HCEC 1CT (cell line): ENCODE measurements at places on chromosomes 11 and 22.

DNA sequence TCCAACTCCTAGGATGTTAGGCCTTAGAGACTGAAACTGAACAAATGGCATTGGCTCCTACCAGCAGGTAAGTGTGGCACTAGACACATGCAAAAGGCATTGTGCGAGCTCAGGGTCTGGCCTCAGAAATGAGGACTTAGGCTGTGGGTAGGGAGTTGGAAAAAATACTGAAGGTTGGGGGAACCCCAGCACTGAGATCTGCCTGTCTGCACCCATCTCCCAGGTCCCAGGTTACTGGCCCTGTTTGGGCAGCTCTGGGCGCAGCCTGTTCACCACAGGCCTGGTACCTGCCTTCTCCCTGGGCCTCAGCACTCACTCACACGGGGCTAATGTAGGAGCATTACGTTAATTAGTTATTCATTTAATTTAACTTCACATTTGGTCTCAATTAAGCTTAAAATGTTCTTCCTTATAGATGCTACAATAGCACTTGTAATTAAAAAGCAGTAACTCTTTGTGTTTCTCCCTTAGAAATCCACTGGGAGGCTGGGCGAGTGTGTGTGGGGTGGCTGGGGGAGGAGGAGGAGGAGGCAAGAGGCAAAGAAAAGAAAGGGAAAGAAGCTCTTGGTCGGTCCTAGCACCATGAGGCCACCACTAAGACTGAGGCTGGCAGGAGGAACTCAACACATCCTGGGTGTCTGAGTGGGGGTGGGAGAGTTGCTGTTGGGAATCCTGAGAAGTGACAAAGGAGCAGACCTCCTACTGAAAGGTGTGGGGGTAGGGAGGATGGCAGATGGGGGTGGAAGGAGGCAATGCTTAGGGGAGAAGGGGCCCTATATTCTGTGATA lies 19.4 kb downstream of the TMEM218 start:
- DNase-seq, result no peak

DNA sequence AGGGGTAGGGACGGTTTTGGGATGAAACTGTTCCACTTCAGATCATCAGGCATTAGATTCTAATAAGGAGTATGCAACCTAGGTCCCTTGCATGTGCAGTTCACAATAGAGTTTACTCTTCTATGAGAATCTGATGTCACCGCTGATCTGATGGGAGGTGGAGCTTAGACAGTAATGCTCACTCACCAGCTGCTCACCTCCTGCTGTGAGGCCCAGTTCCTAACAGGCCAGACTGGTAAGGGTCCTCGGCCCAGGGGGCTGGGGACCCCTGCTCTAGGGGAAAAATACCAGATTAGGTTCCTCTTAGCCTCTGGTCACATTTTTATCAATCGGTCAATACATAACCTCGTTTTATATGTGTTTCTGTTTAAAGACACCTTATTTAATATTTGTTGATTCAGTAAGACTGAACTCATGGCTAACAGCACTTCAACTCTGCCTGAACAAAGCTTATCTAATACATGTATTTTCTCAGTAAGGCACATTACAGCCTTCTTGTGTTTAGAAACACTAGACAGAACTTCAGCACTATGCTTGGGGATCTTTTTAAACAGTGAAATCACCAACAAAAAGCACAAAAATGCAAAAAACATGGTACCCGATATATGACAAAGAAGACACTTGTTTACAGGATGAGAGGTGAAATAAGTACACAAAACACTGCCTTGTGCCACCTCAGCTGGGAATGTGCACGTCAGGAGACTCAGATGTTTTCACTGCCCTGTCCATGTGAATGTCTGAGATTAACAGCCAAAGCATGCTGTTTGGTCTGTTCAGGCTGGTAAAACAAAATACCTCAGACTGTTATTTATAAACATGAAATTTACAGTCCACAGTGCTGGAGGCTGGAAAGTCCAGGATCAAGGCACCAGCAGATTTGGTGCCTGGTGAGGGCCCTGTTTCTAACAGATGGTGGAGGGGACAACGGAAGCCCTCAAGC lies 107.5 kb downstream of the USP35 start:
- no peak for DNase-seq

DNA sequence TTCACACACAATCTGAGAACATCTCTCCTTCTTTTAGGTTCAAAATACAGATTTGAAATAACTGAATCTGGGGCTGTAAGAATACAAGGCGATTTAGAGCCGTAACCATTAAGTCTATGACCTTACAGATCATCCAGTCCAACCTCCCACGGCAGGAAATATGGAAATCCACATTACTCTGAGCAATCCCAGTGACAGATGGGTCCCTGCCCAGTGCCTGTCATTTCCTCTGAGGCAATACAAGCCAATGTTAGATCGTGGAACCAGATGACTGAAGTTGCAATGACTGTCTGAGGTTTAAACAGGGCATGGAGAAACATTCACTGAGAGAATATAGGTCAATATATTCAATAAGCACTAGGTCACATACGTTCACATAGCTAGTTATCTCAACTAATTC lies 77.4 kb upstream of the OR5AK2 start:
- no peak for DNase-seq

DNA sequence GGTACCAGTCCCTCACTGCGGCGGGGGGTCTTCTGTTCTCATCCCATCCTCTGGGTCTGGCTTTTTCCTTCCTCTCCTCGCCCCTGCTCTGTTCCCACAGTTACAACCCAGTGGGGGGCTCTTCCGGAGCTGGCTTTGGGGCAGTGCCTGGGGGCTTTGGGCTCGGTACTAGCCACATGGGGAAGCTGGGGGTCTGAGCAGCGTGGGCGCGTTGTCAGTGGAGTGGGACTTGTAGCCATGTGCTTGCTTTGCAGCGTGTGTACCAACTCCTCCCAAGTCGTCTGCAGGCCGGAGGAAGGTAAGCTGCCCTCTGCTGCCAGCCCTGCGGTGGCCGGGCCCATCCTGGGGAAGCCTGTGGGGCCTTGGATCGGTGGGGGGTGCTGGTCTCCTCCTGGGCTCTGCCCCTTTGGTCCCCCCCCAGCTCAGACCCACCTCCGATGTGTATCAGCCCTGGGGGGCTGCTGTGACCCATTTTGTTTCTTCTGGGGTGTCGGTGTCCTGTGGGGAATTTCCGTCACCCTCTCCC lies 17.5 kb downstream of the MUC2 start:
- DNase-seq, result no peak

DNA sequence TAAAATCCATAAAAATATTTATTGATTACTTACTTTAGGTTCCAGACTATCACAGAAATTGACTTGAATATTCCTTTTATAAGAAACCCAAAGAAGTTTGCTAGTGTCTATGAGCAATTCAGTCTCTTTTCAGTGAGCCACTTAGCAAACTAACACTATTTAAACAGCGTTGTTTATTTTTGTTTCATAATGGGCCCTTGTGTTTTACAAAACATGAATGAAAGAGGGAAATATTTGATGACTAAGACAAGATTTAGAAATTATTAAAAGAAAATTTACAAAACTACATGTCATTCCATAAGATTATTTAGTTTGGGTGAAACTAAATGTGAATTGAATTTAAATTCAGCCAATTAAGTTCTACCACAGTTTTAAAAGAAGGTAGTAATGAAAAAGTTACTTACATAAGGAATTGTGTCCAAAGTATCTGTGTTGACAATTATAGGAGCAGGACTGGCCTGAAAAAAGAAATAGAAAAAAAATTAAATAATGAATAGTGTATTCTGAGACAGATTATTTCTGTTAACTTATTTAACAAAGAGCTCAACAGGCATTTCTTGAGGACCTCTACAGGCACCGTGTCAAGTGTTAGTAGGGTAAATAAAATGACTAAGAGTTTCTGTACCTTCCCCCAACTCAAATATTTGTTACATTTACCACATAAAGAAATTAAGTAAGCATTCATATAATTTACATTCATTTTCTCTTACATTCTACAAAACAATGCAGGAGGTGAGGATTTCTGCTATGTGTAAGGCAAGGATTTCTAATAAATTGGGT lies 964.9 kb upstream of the CCDC90B start:
- no peak for DNase-seq

GRCh38 chr11:16410479-16410878 lies 54.1 kb upstream of the SOX6 start:
- DNase-seq, result no peak

GRCh38 chr11:133942577-133942976 lies 14.2 kb downstream of the IGSF9B start:
- DNase-seq, result no peak

GRCh38 chr11:123161376-123162030 lies 33.5 kb downstream of the CLMP start:
- DNase-seq, result no peak

DNA sequence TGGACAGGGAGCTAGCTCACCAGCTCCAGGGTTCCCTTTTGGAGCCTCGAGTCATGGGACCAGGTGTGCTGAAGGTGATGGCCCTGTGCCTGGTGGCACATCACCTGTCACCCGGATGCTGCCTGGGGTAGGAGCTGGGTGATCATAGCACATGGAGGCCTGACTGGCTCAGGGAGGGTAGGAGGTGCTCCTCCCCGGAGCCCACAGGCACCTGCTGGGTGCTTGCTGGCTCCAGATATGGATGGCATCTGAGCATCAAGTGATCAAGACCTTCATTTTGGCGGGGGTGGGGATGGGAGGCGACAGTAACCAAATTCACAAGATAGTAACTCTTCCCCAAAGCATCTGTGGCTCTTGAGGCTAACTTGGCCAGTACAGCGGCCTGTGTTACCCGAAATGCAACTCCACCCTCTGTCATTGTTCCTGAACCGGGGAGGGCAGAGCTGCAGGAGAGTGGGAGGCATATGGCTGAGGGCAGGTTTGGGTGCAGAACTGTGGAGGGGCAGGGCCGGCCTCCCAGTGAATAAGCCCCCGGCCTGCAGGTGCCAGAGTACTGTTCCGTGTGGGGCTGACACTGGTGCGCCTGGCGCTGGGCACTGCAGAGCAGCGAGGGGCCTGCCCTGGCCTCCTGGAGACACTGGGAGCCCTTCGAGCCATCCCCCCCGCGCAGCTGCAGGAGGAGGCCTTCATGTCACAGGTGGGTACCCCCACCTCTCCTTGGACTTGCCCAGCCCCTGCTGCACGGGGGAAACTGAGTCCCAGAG lies 4.7 kb downstream of the TBC1D10C start:
- no peak for DNase-seq

- DNase-seq, result no peak
Measured at GRCh38 chr11:11948242-11948947, 60.0 kb downstream of the DKK3 start.

DNA sequence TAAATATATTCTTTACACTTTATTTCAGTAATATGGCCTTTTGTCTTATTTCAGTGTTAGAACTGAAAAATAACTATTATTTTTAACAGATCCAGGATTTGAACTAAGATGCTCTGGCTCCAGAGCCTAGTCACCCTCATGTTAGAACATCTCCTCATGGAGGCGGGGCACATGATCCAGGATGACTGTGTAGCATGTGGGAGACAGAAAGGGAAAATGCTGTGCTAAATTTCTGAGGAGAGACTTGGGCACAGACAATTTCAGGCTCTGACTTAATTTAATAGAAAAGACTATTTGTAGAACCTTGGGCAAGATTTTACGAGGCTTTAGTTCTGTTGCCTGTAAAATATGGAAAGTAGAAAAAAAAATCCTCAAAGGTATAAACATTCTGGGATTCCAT lies 24.1 kb downstream of the CTSC start:
- peak; percentile 31 for DNase-seq

DNA sequence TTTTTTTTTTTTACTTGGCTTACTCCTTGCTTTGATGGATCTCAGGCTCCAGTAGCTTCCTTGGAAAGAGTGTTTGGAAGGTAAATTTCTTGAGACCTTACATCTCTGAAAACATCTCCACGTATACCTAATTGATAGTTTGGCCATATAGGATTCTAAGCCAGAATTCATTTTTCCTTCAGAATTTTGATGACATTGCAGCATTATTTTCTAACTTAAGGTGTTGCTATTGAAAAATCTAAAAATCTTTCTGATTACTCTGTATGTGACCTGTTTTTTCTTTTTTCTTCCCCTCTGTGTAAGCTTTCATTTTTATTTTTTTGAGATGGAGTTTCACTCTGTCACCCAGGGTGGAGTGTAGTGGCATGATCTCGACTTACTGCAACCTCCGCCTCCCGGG lies 23.1 kb upstream of the SPTBN2 start:
- no peak for DNase-seq
